Metanephros (tissue), 2 donors: ENCODE measurements at places on chromosomes 2 and 18. TPM values are rescaled to one million over a fixed set of nuclear protein-coding genes. Genes with fewer than 3 reads are reported as not detected.

RGPD5 gene
- 70.0 TPM for total RNA-seq

DLGAP1 gene
- total RNA-seq, result 5.5 TPM

GPR75 gene
- total RNA-seq, result 1.6 TPM

NETO1 gene
- 0.29 TPM for total RNA-seq

UGT1A6 gene
- total RNA-seq, result 3.4 TPM

CPSF3 gene
- total RNA-seq, result 38.1 TPM
